Stimulated activated CD8-positive, alpha-beta memory T cell treated with anti-CD3 and anti-CD28 coated beads, Interleukin-7, amount 100 ng/mL, for 48 hours (primary cell): ENCODE measurements at places on chromosomes 4 and X.

DNA sequence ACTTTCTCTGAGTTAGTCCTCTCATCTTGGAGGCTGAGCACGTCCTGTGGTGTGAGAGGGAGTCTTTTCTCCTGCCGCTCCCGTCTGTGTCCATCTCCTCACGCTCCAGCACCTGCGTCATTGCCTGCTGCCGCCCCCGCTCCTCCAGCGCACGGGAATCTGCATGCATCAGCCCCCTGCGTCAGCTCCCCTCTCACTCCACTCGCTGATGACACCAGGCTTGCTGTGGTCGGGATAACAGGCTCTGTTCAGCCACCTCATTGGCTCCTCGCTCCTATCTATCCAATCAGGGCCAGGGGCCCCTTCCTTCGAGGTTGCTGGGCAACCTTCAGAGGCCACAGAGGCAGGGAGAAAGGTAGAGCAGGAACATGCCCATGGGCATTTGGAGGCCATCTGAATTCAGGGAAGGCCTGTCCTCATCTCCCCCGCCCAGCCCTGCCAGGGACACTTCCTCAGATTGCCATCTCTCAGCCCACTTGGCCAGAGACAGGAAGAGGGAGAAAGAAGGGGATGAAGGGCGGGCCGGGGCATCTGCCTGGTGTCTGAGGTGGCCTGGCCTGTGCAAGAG, 9.3 kb downstream of the ZNF185 start:
- no peak for DNase-seq

DNA sequence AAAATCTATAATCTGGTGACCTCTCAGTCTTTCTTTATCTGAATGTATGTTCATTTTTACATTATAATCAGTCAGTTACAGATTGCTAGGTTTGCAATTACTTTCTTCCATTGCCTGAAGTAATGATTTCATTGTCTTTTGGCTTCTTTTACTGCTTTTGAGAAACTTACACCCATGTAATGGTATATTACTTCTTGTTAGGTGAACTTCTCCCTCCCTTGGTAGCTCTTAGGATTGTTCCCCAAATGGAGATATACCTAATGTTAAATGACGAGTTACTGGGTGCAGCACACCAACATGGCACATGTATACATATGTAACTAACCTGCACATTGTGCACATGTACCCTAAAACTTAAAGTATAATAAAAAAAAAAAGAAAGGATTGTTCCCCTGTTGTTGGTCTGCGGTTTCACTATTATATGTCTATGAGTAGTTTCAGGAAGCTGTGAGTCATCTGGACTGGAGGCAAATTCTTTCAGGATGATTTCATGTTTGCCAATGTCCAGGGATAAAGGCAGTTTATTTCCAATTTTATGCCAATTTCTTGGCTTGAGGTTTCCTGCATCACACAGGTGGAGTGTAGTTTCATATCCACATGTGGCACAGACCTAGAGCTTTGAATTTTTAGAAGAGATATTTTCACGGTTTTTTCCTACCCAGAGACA, 21.8 kb downstream of the SPANXC start:
- no peak for DNase-seq

DNA sequence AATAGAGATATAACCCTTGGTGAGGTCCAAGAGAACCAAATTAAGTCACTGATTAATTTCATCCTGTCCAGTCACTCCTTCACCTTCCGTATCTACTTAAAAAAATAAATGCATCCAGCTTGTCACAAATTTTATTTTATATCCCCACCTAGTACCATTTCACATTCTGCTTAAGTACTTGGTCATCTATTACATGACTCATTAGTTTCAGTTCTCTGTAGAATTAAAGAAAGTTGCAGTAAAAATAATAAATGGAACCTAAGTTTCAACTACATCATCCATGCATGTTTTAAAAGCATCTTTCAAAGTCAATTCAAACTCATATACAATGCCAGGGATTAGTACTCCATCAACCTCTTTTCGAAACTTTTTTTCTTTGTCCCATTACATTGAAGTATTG, 130.2 kb downstream of the SH2D1A start:
- DNase-seq: no peak

DNA sequence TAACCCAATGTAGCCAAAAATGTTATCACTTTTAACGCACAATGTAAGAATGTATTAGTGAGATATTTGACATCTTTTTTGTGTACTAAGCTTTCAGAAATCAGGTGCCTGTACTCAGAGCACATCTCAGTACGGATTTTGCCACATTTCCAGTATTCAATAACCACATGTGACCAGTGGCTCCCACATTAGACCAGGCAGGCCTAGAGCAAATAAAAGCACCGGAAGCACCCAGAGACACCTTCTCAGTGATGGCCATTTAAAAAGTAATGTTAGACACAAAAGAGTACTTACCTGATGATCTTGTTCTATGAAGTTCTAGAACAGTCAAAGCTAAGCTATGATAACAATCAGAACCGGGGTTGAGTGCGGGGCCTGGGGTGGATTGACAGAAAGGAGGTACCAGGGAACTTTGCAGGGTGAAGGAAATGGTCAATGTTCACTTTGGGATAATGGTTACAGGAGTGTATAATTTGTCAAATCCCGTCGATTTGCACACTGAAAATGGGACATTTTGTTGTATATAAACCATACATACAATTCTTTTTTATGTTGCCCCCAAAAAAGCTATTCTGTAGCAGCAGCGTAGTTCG, 1.2 kb downstream of the CTPS2 start:
- DNase-seq: no peak
